GM12878 (cell line): ENCODE measurements at places on chromosomes 4 and X.

DNA sequence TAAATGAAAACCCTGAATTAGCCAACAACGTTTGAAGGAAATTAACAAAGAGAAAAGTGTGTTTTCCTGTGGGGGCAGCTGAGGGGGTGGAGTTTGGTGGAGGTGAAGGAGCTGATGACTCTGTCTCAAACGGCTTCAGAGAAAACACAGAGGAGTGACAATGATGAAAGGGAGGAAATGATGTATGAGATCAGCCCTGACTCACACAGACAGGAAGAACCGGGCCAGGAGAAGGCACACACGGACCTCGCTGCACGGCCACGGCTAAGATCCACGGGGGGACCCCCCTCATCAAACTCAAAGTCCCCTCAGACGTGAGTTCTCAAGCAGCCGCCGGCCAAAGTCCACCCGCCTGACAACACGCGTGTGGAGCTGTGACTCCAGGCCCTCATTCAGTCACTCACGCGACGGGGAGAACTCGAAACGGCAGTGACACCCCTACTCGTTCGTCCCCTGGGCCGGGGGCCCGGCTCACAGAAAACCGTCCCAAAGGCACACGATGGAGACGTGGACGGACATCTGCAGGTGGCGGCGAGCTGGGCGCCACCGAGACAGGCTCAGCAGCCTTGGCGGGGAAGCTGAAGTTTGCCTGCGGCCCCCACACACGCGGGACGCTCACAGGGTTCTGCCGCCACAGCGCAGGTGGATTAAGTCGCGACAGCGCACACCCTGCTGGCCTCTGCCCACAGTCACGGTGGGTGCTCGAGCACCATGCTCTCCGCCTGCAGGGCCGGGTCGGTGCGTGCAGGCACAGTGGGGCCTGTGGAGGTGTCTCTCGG is 28.8 kb downstream of the PPP2R3B start:
- no peak for DNase-seq

- DNase-seq = no peak
Observed at GRCh38 chrX:46044486-46044885, 500.7 kb downstream of the ZNF674 start.

GRCh38 chr4:4321951-4322688 is 32.1 kb downstream of the ZBTB49 start:
- no peak for DNase-seq

GRCh38 chr4:171130256-171130801 is 682.9 kb upstream of the GALNTL6 start:
- no peak for DNase-seq

DNA sequence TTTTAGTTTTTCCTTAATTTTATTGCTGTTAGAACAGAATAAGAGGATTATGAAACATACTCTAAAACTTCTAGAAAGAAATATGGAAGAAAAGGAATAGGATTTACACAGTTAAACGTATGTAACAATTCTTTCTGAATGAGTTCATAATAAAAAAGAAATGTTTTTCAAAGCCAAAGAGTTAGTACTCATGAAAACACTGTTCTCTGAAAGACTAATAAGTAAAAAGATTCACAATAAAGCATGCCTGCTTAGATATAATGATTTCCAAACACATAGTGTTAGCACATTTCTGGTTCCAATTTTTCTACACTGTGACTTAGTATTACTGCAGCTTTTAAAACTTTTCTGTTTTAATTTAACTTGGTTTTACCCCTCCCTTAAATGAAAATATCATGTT is 49.8 kb upstream of the PRSS48 start:
- no peak for DNase-seq

DNA sequence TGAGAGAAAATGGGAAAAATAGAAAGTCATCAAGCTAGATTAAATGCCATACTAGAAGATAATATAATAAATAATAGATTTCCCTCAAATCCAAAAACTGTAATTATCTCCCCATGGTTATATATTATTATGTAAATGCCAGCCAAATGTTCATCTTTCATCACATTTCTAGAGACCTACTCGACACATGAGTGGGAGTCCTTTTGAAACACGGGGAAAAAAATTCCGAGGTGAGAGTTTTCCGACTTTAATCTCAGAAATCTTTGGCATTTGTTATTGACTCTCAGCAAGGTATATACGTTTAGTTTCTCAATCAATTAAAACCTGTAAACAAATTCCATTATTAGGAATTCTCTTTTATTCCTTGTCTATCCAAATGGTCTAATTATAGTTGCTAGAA is 465.4 kb upstream of the SMIM31 start:
- no peak for DNase-seq

DNA sequence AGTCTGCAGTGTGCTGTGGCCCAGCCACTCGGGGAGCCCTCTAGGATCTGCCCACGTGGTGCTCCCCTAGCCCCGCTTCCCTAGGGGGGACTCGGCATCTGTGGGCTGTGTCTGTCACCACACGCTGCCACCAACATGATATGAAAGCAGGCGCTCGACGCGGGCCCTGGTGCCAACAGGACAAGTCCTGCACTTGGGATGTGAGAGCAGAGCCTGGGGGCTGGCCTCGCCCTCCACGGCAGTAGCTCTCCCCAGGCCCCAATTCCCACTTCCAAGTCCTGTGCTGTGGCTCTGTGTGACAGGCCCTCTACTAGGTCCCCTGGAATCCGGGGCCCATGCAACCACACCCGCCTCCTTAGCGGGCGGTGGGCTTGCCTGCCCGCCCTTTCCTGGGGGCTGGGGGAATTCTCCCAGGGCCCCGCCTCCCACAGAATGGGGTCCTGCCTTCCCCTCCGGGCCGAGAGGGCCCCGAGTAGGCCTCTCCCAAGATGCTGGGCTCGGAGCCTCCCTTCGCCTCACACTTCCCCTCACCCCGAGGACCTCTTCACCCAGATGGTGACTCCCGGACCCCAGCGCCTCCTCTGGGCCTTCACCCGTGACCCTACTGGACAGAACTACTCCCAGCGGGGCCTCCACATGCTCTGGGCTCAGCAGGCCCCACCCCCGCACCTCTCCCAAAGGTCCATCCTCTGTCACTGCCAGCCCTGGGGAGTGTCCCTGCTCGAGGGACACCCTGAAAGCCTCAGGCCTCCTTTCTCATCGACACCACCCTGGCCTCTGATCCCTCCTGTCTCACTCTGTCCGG is 11.2 kb downstream of the LRPAP1 start:
- DNase-seq = no peak

DNA sequence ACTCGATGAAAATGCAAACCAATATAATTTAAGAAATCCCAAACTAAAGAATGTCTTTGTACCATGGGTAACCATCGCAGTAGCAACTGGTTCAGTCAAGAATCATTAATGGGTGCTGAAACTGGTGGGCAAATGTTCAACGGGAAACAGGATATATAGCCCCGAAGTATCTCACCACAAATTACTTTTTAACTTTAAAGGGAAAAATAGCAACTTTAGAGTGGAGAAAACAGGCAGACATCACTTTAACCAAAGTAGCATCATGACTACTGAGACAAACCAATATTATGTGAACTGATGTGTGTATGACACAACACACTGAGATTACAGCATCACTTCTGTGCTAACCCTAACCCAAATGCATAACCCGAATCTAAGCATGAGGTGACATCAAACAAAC is 33.8 kb upstream of the SLAIN2 start:
- no peak for DNase-seq

DNA sequence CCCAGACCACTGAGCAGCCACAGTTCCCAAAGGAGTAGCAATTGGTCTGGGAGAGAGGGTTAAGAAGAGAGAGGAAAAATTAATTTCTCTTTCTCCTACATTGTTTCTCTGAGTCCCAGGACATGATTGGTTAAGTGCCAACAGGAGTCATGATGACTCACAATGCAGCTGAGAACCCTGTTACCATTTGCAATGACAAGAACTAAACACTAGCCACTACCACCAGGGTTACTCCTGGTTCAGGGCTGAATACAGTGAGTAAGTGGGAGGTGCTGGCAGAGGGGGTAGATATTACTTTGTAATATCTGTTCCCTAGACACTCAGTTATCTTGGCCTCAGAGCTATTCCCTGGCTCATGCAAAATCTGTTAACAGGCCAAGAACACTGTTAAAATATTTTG is 18.0 kb downstream of the ETDC start:
- DNase-seq = no peak

GRCh38 chrX:129646566-129647417 is 8.0 kb downstream of the APLN start:
- DNase-seq = no peak

- no peak for DNase-seq
Observed at GRCh38 chrX:74251006-74251930, 52.7 kb upstream of the ZCCHC13 start.

GRCh38 chr4:174198828-174199227 is 84.6 kb downstream of the FBXO8 start:
- DNase-seq = no peak

- DNase-seq = no peak
Observed at GRCh38 chr4:157819693-157820464, 352.9 kb downstream of the GASK1B start.

GRCh38 chrX:77694491-77694890 is 91.5 kb downstream of the ATRX start:
- no peak for DNase-seq

GRCh38 chrX:109918753-109919152 is 84.2 kb upstream of the TMEM164 start:
- DNase-seq = no peak

GRCh38 chrX:55119712-55120111 is 30.9 kb downstream of the PAGE2 start:
- DNase-seq = no peak

GRCh38 chr4:38015886-38016515 is 55.8 kb downstream of the PTTG2 start:
- DNase-seq = no peak

DNA sequence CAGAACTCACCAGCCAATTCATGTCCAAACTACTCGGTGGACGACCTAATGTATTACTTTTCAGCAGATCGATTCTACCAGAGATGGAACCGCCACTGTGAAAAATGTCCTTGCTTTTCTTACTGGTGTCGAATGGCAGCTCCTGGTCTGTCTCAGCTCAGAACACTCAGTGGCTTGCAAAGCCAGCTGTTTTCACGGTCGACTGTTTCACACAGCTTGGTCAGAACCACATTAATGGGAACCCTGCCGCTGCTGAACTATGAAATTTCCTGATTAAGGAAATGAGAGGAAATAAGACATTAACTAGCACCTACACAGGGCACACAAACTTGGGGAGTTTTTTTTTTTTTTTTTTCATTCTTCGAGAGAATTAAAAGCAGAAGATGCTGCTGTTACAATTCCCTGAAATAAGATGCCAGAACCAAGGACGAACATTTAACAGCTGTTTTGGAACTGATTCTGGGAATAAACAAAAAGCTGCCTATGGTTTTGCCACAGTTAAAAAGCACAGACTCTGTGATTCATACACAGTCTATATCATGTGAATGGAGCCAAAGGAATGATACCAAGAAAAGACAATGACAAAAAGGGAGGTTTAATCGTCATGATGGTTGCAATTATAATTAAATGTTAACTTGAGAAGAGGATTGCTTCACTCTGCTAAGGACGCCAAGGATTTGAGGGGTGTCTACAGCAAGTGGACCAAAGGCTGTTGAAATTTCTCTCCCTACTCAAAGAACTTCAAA is 31.3 kb downstream of the SUPT20HL2 start:
- DNase-seq = no peak

DNA sequence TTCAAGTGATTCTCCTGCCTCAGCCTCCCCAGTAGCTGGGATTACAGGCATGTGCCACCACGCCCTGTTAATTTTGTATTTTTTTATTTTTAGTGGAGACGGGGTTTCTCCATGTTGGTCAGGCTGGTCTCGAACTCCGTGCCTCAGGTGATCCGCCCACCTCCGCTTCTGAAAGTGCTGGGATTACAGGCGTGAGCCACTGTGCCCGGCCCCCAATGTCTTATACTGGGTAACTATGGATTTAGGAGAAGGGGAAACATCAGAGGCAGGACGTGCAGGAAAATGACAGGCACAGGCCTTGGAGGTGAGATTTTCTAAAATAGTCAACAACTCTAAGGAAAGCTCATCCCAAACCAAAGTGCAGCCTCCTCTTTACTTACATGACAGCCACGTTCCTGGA is 11.1 kb upstream of the TSPYL2 start:
- DNase-seq = no peak

GRCh38 chr4:38069271-38069760 is 109.1 kb downstream of the PTTG2 start:
- no peak for DNase-seq

DNA sequence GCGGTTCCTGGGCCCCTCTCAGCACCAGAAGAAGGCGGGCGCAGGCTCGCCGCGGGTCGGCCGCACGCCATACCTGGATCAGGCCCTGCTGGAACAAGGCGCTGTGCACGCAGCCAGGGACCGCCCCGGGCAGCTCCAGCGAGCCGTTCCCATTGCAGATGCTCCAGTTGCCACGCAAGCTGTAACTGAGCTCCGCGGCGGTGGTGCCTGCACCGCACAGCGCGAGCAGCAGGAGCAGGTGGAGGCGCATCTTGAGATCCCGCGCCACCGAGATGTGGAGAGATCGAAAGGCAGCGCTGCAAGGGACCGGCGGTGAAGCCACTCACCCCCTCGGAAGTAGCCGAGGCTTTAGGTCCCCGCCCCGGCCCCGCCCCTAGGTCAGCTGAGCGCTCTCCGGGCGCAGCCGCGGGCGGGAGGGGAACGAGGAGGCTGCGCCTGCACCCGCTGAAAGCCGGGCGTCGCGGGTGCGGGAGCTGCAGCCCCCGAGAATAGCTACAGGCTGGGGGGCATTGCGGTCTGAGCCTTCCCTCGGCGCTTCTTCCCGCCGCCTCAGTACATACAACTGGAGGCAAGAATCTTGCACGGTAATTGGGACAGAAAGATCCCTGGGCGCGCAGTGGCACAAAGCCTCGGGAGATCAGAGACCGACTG is at the start of gene MANBA:
Gene MANBA (minus strand): TSS at position 324 of the 651 bp plus-strand sequence. CDS start 74 bp downstream, at position 250.
- DNase-seq = no peak

GRCh38 chrX:32280921-32281320 is 930.4 kb downstream of the DMD start:
- DNase-seq = no peak

GRCh38 chrX:149871940-149872339 is 9.0 kb upstream of the MAGEA8 start:
- DNase-seq = peak; percentile 13

DNA sequence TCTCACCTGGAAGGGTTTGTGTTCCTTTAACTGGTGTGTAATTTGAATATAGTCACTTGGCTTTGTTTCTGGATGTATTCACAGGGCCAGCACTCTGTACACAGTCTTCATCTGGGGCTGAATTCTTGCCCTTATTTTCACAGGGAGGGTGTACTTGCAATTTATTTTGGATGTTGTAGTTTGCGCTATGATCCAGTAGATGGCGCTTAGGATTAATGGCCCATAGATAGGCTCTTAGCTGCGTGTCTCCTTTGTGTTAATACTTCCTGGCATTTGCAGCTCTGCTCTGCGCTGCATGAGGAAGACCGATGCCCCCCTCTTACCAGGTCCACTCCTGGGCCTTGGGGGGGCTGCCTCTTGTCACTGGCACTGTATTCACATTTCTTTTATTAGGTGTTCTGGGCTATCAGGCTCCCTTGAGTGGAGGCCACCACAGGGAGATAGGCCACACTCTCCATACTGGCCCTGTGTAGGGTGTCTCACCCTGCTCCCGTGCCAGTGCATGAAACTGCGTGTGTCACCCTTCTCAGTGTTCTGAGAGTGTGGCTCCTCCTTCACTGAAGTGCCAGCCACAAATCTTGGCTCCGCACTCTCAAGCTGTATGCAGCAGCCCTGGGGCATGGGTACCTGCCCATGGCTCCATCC is 562.2 kb downstream of the ZIC3 start:
- DNase-seq = no peak

GRCh38 chr4:94828882-94829281 is 71.1 kb downstream of the BMPR1B start:
- no peak for DNase-seq

GRCh38 chr4:176752191-176752749 is 40.5 kb downstream of the VEGFC start:
- no peak for DNase-seq
